ENCODE measurements at places on chromosomes 1 and 21.
A peak's percentile ranks its signal among the peaks of the same experiment; 100 is the strongest.

- DNase-seq: no peak
Observed at GRCh38 chr1:55197099-55197498, 18.1 kb downstream of the USP24 start.

DNA sequence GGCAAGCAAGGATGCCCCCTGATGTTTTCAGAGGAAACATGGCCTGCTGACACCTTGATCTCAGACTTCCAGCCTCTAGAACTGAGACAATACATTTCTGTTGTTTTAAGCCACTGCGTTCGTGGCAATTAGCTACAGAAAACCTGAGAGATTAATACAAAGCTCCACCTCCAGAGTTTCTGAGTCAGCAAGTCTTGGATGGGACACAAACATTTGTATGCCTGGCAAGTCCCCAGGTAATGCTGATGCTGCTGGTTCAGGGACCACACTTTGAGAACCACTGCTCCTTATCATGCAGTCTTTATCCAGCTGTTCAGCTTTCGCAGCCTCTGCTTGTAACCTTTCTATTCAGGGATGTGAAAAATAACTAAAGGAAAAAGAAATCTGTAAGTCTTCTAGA, 565.7 kb upstream of the PLXNA2 start:
- DNase-seq: peak; percentile 16

DNA sequence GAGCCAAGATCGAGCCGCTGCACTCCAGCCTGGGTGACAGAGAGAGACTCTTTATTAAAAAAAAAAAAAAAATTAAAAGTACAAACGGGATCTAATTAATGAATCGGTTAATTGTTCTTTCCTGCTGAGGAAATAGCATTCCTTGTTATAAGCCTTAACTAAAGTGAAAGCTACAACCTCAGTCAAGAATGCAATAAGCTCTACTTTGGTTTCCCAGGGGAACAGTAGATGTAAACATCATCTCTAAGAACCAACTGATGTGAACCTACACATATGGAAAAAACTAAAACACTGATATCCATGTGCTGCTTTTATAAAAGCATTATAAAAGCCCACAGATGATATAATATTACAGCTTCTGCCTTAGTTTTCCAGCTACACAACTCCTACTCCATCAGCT, 41.9 kb downstream of the LPGAT1 start:
- DNase-seq: peak; percentile 13

- no peak for DNase-seq
Observed at GRCh38 chr21:26597981-26598380, 24.9 kb upstream of the CYYR1 start.

GRCh38 chr1:232793944-232794343, 11.3 kb upstream of the MAP10 start:
- DNase-seq: peak; percentile 85

GRCh38 chr1:101261623-101262022, 24.8 kb downstream of the S1PR1 start:
- DNase-seq: no peak

DNA sequence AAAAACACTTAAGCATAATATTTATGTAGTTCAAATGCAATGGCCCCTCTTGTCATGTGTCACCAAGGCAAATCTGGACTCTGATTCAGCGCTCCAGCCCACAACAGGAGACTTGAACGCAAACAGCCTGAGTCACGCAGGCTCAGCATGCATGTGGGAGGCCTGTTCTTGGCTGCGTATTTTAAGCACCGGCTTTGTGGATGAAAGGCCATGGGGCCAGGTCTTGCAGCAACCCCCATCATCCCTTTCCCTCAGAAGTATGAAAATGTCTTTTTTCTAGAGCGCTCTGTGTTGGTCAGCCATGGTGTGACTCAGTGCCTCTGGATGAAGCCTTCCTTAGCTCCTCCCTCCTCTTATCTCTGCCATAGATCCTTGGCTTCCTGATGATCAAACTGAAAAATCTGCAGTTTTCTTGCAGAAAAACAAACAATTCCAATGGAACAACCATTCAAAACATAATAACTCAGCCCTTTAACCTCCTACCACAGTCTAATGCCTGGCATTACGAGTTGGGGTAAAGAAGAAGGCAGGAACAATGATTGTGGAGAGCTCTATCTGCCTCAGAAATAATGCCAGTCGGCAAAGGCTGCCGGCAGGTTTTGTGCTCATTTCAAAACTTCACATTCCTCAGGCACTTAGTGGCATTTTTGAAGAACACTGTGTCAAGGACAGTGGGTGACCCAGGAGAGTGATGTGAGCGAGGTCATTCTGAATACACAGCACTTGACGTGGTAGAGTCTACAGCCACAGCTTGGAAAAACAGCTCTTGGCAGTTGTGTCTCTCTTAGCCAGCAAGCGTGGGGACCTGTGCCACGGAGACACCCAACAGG, 167.5 kb downstream of the CLIC6 start:
- peak; percentile 100 for DNase-seq

DNA sequence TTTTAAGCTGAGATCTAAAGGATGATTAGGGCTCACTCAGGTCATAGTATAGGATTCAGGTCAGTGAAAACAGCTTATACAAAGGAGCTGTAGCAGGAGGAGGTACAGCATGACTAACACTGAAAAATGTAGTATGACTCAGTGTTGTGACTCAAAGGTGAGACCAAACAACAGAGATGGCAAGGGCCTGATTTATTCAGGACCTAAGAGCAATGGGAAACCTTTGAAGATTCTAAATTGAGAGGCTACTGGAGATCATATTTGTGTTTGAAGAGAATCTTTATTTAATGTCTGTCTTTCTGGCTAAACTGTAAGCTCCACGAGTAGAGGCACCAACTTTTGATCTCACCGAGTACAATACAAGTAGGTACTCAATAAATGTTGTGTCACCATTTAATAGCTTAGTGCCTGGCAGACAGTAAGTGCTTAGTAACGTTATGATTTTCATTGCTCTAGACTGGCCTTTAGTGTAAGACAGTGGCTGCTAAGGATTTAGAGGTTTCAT, 43.5 kb downstream of the PRKAA2 start:
- DNase-seq: peak; percentile 81

DNA sequence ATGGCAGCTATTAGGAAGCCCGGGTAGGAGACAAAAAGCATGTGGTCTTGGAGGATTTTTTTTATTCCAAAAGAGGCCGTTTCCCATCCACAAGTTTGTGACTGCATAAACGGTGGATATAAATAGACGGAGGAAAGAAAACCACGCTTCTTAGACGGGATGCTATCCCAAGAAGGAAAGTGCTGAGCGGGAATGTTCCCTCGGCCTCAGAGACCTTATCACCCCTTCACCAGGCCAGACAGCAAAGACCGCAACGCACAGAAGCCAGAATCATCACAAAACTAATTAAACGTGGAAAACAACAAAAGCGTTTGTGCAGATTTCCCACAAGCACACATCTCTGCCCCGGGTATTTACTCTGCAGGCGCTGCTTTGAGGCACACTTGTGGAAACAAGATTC, 43.2 kb downstream of the HLCS start:
- DNase-seq: no peak

- DNase-seq: no peak
Observed at GRCh38 chr1:86409416-86410021, 13.4 kb upstream of the ODF2L start.

DNA sequence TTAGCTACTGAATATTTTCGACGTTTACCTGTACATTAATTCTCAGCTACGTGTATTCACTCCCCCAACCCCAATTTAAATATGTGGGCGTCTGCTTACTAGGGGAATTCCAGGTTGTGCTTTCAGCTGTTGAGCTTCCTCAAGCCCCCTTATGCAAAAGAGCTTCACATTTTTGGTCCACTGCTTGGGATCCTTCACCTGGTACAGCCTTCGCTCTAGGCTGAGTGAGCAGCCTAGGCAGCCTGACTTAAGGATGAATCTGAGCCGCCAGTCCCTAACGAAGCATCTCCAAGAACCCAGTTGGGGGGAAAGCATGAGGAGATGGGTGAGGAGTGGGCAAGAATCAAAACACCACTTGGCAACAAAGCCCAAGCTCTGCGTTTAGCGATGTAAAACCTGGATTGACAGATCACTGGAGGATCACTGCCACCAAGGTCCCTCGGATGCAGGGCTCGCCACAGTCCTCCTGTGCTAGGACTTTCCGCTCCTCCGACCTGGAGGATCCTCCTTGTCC, 674 bp downstream of the BCL10 start:
- DNase-seq: no peak

DNA sequence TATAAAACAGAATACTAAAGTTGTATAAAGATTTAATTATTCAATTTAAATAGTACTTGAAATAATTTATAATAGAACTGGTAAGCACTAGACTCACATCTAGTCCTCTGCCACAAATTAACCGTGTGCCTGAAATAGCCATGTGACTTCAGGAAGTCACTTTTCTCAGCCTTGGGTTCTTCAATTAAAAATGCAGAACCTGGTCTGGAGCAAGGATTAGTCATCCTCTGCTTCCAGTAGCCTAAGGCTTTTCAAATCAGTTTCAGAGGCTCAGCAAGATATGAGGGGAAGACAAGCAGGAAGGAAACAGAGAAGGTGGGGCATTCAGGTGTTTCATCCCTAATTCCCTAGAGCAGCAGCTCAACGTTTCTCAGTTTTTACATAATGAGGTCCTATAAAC, 23.0 kb downstream of the DPH5 start:
- peak; percentile 42 for DNase-seq

GRCh38 chr1:2165646-2166045, 28.9 kb downstream of the FAAP20 start:
- DNase-seq: no peak

All from astrocyte of the spinal cord (primary cell).